ENCODE measurements at places on chromosomes 6 and 20.

DNA sequence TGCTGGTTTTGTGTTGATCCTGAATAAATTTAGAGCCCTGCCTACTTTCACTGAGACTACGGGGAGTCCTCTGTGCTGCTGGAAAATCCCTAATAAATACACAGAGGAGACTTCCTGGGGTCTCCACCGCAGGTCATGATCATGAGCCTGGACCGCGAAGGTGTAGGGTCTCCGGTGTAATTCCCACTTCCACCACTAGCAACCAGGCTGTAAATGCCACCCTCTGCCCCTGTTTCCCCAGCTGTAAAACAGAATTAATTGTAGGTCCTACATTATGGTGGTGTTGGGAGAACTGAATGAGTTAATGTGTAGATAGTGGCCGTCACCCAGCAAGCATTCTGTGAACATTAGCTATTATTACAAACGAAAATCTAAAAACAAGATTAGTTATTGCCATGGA, 191.6 kb upstream of the THBS2 start:
- DNase-seq: no peak

DNA sequence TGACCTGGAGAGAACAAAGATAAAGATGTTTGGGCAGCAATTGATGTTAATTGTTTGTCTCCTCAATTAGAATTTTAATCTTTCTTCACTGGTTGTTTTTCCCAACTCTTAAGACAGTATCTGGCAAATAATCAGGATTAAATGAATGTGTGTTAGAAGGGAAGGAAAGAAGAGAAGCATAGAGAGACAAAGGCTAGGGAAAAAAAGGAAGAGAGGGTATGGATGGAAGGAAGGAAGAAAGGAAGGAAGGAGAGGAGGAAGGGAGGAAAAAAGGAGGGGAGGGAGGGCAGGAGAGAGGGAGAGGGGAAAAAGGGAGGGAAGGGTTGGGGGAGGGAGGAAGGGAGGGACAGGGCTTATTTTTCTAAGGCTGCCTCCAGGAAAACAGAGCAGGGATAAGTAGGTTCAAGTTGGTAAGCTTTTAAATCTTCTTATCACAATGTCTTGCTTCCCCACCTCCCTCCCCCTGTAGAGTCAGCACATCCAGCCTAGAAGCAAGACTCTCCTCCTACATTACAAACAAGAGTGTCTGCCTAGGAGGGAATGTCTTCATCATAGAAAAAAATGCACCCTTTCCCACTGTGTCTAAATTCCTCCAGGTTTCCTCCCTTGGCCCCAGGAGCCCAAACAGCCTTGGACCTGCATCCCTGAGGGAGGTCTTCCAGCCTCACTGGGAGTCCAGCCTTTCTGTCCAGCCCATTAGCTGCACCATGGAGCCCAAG, 447.8 kb upstream of the JARID2 start:
- DNase-seq: no peak

DNA sequence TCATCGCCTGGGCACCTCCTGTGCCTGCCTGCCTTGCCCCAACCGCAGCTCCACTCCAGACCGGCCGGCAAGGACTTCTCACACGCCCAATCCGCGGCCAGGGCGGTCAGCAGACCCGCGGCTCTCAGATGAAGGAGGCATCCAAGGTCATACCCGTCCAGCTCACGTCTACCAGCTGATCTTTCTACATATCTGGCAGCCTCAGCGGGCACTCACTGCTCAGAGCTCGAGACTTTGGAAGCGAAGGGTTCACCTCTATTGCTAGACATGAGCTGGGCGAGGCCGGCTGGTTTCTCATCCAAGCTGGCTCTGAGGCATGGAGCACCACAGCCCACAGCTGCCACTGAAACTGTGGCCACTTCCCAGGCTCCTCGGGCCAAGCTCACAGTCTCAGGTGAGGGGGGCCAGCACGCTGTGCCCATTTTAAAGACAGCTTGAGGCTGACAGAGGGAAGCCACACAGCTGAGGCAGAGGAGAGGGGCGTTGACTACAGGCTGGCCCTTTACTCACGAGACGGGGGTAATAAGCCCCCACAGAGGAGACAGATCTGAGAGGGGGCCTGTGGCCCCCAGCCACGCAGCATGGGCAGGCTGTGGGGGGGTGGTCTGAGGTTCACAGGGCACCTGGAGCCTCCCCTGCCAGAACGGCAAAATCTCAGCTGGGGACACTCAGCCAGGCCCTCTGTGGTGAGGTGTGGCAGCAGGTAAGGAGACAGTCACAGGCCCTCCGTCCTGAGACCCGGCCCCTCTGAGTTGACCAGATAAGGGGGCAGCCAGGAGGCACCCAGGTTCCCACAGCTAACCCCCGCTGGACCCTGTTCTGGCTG, 2.0 kb downstream of the LAMA5 start:
- DNase-seq: no peak

DNA sequence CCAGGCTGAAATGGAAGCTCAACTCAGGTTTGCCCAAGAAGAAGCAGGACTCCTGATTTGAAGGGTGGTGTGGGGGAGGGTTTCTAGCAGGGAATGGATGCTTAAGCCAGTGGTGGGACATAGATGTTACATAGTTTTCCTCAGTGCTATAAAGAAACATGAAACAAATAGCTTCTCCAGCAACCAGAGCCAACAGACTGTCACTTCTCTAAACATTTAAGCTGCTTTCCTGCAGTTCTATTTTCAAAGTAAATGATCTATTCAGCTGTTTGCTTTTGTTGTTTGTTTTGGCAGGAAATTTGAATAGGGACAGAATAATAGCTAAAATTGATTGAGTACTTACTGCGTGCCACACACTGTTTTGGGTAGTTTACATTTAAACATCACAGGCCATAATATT, 169.0 kb downstream of the UST start:
- DNase-seq: no peak

DNA sequence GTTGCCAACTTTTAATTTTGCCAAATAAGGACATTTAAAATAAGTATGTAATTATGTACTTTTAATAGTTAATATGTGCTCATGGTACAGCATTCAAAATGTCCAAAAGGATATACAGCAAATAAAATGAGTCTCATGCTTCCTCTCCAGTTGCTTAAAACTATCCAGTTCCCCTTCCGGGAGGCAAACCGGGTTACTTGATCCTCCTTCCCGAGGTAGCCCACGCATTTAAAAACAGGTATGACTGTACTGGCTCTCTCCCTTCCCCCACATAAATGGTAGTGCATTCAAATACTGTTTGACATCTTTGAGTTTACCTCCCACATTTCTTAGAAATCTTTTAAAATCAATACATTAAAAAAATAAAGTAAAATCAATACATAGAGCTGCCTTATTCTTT, 66.4 kb downstream of the PHF20 start:
- DNase-seq: no peak

DNA sequence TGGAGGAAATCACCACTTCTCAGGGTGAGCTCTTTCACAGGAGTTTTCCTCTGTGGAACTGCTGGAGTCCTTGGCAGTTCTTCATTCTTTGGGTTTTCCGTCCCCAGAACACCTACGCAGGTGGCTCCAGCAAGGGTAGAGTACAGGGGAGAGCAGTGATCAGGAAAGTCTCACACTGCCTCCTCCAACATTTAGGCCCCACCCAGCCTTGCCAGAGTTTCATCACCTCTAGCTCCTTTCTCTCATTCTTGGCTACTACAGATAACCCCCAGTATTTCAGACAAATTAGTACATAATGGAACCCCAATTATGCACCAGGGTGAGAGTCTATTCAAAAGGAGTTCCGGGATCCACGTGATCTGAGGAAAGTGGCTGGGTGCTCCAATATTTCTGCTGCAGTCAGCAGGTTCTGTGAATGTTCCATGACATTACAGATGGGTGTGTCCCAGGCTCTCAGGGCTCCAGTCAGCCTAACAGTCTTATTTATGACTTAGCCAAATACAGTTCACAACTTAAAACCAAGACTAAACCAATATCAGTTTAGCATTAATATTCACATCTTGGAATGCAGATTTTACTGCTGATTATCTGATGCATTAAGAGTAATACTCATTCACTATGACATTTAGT, 44.6 kb downstream of the GPR63 start:
- no peak for DNase-seq

DNA sequence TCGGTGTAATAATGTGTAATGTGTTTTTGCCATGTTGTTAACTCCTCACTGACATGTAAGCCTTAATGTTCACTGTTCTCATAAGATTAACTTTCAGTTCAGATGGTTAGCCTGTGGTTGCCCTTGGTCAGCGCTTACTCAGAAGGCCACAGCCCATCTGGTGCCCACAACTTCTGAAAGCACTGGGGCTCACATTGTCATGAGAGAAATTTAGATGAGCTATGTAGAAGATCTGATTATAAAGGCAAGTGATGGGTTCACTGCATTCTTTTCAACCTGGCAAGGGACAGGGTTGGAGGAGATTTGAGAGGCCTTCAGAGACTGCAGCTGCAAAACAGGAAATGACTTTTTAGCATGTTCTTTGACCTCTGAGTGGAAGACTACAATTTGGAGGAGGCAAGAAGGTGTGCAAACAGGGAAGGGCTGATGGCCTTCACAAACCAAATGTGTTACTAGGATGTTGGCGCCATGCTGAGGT, 242.3 kb upstream of the SUPT3H start:
- peak; percentile 83 for DNase-seq

DNA sequence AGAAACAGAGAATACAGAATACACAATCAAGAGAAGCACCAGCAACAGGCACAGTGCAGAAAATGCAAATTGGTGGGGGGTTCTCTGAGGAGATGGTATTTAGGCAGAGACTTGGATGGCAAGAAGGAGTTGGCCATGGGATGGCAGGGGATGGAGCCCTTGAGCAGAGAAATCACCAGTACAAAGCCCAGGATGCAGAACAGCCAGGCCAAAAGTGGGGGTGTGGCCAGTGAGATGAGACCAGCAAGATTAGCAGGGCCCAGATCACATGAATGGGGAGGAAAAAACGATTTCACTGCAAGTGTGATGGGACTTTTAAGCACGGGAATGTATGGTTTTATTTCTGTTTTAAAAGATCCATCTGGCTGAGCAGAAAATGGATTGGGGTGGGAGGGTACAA, 63.4 kb downstream of the TRAM2 start:
- DNase-seq: peak; percentile 52

- no peak for DNase-seq
Observed at GRCh38 chr6:34031625-34032383, 114.1 kb downstream of the GRM4 start.

GRCh38 chr20:38585404-38586180, 4.6 kb downstream of the ADIG start:
- DNase-seq: no peak

GRCh38 chr6:155040154-155040553, 45.0 kb downstream of the TIAM2 start:
- no peak for DNase-seq

DNA sequence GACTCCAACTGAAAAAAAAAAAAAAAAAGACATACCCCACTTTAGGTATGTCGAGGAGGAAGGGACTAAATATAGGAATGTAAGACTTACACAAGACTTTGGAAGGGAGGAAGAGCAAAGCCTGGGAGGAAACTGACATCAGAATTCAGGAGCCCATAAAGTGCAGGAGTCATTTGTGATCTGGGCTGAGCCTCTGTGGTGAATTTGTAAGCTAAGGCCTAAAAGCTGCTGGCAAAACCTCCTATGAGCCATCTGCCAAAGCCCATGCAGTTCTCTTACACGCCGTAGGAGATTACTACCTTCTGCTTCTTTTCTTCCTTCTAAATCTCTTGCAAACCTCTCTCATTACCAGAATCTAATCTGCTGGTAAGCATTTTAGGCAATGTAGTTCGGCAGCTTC, 52.0 kb upstream of the THEMIS start:
- DNase-seq: no peak

GRCh38 chr20:822651-823573, 10.6 kb upstream of the FAM110A start:
- no peak for DNase-seq

GRCh38 chr6:138953451-138953850, 34.6 kb downstream of the REPS1 start:
- peak; percentile 29 for DNase-seq

GRCh38 chr6:135701426-135701825, 150.1 kb upstream of the PDE7B start:
- DNase-seq: peak; percentile 27

DNA sequence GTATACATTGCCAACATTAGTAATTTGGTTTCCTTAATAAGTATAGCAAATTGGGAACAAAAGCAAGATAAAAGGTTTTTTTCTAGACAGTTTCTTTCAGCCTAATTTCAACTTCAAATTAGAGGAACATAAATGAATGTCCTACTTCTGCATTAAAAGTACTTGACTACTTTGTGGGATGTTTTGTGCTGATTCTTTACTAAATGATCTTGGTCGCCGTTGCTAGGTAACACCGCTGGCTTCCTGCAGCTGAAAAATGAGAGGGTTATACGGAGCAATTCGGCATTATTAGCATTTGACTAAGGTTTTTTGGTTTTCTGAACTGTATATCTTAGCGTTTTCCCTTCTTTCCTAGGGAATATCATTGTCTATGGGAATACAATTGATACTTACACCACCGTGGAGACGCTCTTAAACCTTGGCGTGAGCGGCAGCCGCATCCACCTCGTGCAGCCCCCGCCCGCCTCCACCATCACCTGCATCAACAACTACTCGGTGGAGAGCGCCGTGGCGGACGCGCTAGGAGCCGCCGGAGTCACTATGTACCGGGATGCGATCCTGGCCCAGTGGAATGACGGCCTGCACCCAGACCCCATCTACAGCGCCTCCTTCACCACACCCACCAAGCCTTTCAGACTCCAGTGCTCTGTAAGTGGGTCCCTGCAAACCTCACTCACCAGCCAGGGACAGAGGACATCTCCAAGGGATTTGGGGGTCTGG, 90.9 kb upstream of the INSM1 start:
- DNase-seq: no peak

- no peak for DNase-seq
Observed at GRCh38 chr20:9493803-9494202, 20.6 kb upstream of the LAMP5 start.

DNA sequence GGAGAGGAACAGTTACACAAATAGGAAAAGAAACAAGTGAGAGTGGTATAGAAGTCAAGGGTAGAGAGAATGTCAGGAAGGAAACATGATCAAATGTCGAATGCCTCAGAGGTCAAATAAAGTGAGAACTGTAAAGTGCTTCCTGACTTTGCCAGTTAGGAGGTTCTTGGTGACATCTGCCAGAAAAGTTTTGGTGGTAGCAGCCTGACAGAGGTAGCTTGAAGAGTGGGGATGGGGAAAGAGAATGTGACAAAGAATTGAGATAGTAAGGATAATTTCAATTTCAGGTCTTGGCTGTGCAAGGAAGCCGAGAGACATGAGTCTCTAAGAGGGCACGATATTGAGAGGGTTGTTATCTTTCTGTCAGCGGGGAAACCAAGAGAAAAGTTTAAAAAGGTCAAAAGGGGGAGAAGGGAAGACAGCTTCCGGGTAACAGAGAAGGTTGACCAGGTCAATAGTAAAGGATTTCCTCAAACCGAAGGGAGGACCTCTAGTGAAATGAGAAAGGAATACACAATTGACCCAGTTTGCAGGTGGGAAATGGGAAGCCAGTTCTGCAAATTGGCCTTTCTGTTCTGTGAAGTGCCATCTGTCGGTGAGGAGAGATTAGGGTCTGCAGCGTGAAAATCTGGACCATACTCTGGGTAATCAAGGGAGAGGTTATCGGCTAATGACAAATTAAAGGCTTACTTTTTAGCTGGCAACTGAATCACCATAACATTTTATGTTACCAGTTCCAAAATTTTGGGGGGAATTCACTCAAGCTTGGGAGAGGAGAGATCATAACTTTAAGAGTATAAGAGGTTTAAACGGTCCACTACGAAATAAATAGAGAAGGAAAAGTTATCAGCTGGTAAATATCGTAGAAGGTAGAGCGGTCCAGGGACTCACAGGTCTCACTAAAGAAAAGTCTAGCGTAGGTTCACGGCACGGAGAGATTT, 973 bp upstream of the BRD2 start:
- DNase-seq: no peak

All from foreskin fibroblast (primary cell).